Stimulated activated memory B cell treated with anti-CD40 and anti-IgM and Interleukin-4, amounts not matched to agents 10 μg/mL and 1 μg/mL and 100 μg/mL, for 72 hours (primary cell): ENCODE measurements at places on chromosomes 13 and 19.

DNA sequence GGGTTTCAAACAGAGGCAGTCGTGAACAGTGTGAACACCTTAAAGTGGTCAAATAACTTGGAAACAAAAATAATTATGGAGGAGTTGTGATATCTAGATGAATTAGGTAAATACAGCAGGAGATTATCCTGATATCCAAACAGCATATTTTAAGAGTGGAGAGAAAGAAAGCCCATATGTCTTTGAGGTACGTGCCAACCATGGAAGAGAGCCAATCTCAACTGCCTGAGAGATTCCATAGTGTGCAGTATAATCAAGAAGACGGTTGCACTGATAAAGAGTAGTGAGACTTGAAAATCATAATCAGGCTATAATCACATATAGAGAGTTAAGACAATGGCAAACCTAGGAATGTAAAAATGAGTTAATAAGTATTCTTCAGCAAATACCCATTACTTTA, 472.8 kb upstream of the SLITRK5 start:
- no peak overlapping the region for H3K4me3 ChIP-seq
- ATAC-seq = no peak
- no peaks in the 10 kb centered on the region for H3K27me3 ChIP-seq
- no peaks in the 10 kb centered on the region for H3K4me1 ChIP-seq
- no peaks in the 10 kb centered on the region for H3K36me3 ChIP-seq

GRCh38 chr13:113491418-113491883, 940 bp upstream of the DCUN1D2 start:
- no peaks in the 10 kb centered on the region for H3K27me3 ChIP-seq
- H3K36me3 ChIP-seq = peaks cover 16% of the 10 kb centered on the region
- ATAC-seq = no peak
- peak overlapping the region; percentile 97 for H3K4me3 ChIP-seq
- H3K4me1 ChIP-seq = peaks cover 71% of the 10 kb centered on the region
- H3K27ac ChIP-seq = peak overlapping the region; percentile 86

- no peaks in the 10 kb centered on the region for H3K36me3 ChIP-seq
- no peak overlapping the region for H3K4me3 ChIP-seq
- H3K27ac ChIP-seq = no peak overlapping the region
- no peaks in the 10 kb centered on the region for H3K4me1 ChIP-seq
These were observed 79.4 kb upstream of the NBEA start for GRCh38 chr13:34862716-34863115.

GRCh38 chr19:15112385-15112784, 5.2 kb downstream of the SYDE1 start:
- H3K27ac ChIP-seq = no peak overlapping the region
- H3K27me3 ChIP-seq = peaks cover 22% of the 10 kb centered on the region
- ATAC-seq = no peak
- peaks cover 28% of the 10 kb centered on the region for H3K36me3 ChIP-seq
- H3K4me1 ChIP-seq = peaks cover 9% of the 10 kb centered on the region

GRCh38 chr19:51339687-51340656, 2.0 kb downstream of the VSIG10L start:
- peak overlapping the region; percentile 93 for H3K4me3 ChIP-seq
- peaks cover 52% of the 10 kb centered on the region for H3K4me1 ChIP-seq
- H3K27me3 ChIP-seq = no peaks in the 10 kb centered on the region
- peak overlapping the region; percentile 50 for H3K27ac ChIP-seq

DNA sequence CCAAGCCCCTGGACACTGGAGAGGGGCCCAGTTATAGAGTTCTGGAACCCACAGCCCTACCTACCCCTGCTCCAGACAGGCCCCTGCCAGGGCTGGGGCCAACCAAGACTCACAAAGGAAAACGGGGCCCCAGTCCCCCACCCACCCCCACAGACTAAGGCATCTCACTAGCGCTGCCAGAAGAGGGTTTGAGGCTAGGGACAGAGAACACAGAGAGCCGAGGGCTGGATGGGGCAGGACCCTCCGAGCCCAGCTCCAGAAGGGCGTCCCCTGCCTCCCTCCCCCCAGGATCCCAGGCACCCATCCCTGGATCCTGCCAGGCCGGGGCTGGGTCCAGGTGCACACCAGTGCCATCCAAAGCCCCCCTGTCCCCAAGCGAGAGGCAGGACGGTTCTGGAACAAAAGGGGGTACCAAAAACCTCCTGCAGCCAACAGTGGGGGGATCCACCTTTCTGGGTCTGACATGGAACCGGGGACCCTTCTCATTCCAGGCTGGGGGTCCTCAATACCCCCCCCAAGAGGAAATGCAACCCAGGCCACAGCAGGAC, 4.4 kb upstream of the REXO1 start:
- peak overlapping the region; percentile 77 for H3K27ac ChIP-seq
- H3K27me3 ChIP-seq = no peaks in the 10 kb centered on the region
- peaks cover 63% of the 10 kb centered on the region for H3K4me1 ChIP-seq

DNA sequence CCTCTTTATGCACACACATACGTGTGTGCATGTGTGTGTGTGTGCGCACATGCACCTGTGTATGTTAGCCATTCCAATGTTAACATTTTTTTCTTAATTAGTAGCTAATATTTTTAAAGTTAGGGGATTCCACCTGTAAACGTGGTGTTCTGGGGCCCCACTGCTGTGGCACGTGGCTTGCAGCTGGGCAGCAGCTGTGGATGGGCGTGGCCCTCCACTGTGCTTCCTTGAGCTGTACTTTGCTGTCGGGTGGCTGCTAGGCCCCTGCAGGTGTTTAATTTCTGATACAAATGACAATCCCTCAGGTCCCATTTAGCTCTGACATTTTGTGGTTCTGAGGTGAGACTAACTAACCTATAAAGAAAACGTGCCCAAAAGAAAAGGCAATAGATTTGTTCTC, 58.9 kb upstream of the GJB6 start:
- no peak for ATAC-seq
- no peaks in the 10 kb centered on the region for H3K36me3 ChIP-seq
- no peak overlapping the region for H3K27ac ChIP-seq
- no peaks in the 10 kb centered on the region for H3K4me1 ChIP-seq
- H3K4me3 ChIP-seq = no peak overlapping the region
- peaks cover 11% of the 10 kb centered on the region for H3K27me3 ChIP-seq
